ENCODE measurements at places on chromosomes 6 and 20.

- DNase-seq = no peak
Measured at GRCh38 chr6:149567194-149567586, 1.0 kb downstream of the GINM1 start.

- peak; percentile 21 for DNase-seq
Measured at GRCh38 chr6:95601133-95601532, 23.8 kb downstream of the MANEA start.

DNA sequence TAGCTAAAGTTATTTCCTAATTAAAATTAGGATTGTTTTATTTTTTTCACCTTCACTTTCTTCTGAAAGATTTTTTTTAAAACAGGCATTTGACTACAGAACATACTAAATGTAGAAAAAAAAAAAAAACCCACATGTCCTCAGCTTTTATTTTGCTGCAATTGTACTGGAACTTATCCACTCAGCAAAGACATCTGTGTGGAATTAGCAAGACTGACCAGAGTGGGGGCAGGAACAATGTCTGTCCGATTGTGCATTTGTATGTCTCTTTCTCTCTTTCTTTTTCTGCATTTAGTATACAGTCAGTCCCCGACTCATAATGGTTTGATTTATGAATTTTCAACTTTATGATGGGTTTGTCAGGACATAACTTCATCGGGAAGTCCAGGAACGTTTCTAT, 77.3 kb downstream of the CHD6 start:
- peak; percentile 5 for DNase-seq

- DNase-seq = no peak
Measured at GRCh38 chr6:43945768-43946080, 175.7 kb downstream of the VEGFA start.

DNA sequence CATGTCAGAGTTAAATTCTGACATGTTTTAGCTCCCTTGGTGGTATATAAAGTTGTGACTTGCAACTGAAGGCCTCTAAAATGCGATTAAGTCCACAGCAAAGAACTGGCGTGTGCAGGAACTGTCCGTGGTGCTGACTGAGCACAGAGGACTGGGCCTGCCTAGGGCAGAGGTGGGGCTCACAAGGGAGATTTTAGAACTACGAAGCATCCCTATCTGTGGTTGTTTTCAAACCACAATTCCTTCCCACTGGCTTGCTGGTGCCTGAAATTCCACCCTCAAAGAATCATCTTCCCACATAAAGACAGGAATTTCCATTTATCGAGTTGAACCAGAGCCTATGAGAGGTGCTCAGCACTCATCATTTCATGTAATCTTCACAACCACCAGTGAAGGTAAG, 30.1 kb downstream of the RIMS4 start:
- DNase-seq = peak; percentile 32

GRCh38 chr20:48298851-48299484, 513.7 kb upstream of the SULF2 start:
- peak; percentile 92 for DNase-seq

GRCh38 chr6:165566088-165566828, 96.8 kb downstream of the PDE10A start:
- no peak for DNase-seq
